ENCODE measurements at places on chromosomes 3 and 15.

DNA sequence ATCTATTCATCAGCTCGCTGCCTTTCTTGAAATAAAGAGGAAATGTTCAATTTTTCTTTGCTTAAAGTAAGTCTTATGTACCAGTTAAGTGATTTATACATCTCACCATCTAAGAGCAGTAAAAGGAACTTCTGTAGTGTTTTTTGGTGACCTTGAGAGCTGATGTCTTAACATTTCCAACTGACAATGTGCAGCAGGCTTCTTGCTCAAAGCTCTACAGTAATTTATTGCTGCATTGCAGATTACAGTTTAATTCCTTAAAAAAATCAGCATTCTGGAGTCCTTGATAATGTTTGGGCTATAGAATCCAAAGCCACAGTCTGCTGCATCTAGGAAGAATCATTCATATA lies 61.6 kb downstream of the DIPK2A start:
- no peak for DNase-seq

DNA sequence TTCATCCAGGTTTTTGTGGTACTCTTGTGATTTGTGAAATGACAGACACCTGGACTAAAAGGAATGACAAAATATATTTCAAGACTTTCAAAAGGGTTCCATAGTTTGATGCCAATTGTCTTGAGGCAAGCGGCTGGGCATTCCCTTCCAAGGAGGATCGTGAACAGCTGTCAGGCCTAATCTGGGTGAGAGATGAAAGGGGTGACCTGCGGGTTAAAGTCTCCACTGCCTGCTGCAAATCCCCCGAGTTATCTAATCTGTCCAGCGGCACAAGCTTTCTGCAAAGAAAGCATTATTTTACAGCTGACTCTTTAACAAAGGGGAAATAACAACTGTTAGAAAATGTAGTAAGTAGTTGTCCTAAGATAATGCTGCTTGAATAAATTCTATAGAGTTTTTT lies 128.7 kb upstream of the MB21D2 start:
- no peak for DNase-seq

- DNase-seq = no peak
Measured at GRCh38 chr3:23390446-23390845, 187.3 kb downstream of the UBE2E2 start.

GRCh38 chr15:69757186-69757585 lies 304.6 kb downstream of the RPLP1 start:
- no peak for DNase-seq

DNA sequence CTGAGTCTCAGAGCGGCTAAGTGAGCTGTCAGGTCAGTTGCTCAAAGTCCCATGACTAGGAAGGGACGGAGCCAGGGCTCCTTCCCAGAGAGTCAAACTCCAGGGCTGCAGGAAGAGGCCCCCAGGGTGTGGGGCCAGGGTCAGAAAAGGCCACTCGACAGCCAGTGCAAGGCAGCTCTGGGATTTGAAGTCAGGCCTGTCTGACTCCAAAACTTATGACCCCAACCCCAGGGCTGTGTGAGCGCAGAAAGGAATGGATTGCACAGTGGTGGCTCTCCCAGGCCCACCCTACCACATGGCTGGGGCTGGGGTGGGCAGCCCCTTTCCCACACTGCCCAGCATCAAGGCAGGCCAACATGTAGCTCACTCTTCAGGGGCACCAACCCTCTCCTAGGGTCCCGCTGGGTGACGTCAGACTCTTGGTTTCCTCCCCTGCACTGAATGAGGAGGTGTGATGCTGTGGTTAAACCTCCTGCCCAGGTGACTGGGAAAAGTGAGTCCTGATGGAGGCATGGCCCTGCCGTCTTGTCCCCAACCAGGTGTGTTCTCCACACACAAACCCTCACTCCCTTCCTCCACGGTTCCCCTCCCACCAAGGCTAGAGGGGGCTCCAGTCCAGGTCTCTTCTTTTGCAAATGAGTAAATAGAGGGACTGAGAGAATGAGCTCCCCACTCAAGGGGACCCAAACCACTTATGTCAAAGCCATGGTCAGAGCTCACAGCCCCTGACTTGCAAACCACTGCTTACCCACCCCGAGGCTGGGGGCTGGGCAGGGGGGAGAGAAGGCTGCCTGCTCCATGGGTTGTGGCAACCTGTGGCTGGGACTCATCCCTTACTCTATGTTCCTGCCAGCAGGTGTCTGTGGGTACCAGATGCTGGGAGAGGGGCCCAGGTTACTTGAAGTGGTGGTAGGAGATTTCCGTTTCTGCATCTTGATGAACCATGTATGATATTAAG lies 23.8 kb upstream of the CORO2B start:
- no peak for DNase-seq

DNA sequence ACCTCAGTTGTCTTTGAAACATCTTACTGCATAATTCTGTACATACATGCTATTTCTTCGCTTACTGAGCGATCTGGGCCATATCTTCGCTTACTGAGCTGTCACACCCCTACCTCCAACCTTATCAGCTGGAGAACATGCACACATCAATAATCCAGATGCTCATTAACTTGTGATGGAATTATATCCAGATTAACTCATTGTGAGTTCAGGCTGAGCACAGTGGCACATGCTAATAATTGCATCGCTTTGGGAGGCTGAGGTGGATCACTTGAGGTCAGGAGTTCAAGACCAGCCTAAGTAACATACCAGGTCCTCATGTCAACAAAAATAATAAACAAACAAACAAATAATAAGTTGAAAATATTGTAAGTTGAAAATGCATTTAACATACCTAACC lies 19.3 kb upstream of the ANXA2 start:
- no peak for DNase-seq

- DNase-seq = no peak
Measured at GRCh38 chr15:89848970-89849292, 34.3 kb upstream of the ANPEP start.

- DNase-seq = no peak
Measured at GRCh38 chr3:28745436-28745835, 396.8 kb upstream of the AZI2 start.

- no peak for DNase-seq
Measured at GRCh38 chr3:172268425-172268824, 179.8 kb downstream of the GHSR start.

Data from stimulated activated CD8-positive, alpha-beta memory T cell treated with anti-CD3 and anti-CD28 coated beads, Interleukin-2, amount 100 ng/mL, for 1 hour (primary cell).